Activated CD4-positive, alpha-beta T cell treated with anti-CD3 and anti-CD28 coated beads for 36 hours (primary cell): ENCODE measurements at places on chromosomes 12 and 14. TPM values are rescaled to one million over a fixed set of nuclear protein-coding genes. Genes with fewer than 3 reads are reported as not detected.

Gene VAMP1
- 52.3 TPM for total RNA-seq

GRCh38 chr14:23381871-23382270, 5.0 kb downstream of the CMTM5 start:
- no peak for DNase-seq

Gene PPP1R1A
- total RNA-seq: not detected

- DNase-seq: no peak
Observed at GRCh38 chr14:53341324-53341723, 188.2 kb upstream of the DDHD1 start.

- DNase-seq: no peak
Observed at GRCh38 chr12:104689635-104690034, 232.9 kb downstream of the CHST11 start.

- DNase-seq: no peak
Observed at GRCh38 chr14:28666961-28667360, 99.6 kb upstream of the FOXG1 start.

DNA sequence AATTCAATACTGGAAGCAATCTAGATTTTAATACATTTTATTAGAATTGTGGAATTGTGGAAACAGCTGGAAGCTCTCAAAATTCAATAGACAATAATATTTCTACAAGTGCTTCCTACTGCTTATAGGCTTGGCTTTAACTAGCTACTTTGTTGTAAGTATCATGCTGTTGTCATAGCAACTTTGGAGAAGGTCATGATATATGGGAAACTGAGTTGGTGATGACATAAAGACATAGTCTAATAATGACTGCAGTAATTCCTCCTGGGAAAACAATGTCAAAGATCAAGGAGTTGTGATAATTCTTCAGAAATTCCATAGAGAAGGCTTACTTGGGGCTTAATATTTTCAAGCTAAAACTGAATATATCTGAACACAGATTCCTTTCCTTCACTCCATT, 266.6 kb downstream of the KIF21A start:
- DNase-seq: no peak

Gene B4GALNT3
- 3.3 TPM for total RNA-seq

Gene KLHDC1
- total RNA-seq: 1.3 TPM

GRCh38 chr12:6061660-6062059, 62.8 kb downstream of the VWF start:
- no peak for DNase-seq

DNA sequence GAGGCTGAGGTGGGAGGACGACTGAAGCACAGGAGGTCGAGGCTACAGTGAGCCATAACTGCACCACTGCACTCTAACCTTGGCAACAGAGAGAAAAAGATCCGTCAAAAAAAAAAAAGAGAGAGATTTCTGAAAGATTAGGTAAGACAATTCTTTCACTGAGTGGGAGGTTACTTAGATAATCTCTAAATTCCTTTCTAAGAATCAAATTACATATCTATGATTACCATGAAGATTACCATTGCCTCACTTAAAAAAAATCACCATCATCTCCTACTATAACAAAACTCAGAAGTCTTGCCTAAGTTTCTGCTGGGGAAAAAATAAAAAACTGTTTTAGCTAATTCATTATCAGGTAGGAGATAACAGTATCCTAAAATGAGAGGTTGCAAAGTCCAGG, 366.7 kb downstream of the DUSP6 start:
- no peak for DNase-seq

- DNase-seq: no peak
Observed at GRCh38 chr12:131260251-131260905, 306.7 kb downstream of the ADGRD1 start.

Gene YBX3
- total RNA-seq: 175 TPM

GRCh38 chr12:97456571-97457188, 5.9 kb upstream of the RMST start:
- DNase-seq: no peak

Gene ADGRD1
- 1.8 TPM for total RNA-seq

DNA sequence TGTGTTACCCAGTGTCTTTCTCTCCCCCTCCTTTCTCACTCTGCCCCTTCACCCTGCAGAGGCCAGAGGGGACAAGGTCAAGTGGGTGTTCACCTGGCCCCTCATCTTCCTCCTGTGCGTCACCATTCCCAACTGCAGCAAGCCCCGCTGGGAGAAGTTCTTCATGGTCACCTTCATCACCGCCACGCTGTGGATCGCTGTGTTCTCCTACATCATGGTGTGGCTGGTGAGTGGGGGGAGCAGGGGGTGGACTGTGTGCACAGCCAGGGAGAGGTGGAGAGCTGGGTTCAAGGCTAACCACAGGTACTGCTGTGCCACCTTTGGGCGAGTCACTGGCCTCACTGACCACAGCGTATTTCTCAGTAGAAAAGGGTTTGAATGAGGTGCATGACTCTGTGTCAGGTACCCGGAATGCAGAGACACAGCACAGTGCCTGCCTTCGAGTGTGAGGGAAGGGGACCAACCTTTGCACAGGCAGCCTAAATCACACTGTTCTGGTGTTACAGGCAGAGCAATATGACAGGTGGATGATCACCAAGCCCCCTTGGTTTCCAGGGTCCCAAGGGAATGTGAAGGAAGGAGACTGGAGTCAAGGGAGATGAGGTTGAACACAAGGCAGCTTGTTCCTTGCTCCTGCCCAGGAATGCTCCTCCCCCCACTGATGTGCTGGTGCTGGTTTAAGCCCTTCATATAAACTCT, 30.8 kb upstream of the RIN3 start:
- DNase-seq: no peak

Gene JKAMP
- 18.0 TPM for total RNA-seq

DNA sequence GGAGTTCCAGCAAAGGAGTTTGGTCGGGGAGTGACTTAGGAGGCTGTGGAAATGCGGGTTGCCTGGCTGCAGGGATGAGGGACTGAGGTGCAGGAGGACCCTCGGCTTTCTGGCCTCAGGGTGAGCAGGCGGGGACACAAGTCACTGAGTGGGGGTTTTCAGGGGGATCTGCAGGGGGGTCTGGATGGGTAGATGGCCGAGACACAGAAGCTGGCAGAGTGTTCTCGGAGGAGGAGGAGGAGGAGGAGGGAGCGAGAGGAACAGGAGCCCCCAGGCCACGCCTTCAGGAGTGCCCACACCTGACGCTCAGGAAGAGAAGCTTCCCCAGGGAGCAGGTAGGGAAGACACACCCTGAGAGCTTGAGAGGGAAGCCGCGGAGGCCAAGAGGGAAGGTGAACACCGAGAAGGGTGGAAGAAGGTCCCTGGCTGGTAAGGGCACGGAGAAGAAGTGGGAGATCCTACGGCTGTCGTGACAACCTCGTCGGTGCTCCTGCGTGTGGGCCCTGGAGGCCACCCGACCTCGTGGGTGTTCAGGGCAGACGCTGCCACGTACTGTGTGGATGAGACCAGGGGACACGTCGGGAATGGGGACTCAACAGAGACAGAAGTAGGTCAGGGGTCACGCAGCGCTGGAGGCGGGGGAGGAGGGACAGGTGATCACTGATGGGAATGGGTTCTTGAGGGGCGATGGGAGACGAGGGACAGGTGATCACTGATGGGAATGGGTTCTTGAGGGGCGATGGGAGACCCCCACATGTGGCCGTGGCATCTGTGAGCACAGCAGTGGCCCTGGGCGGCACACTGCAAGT, 109.4 kb downstream of the PIWIL1 start:
- no peak for DNase-seq

Gene HDAC7
- 385 TPM for total RNA-seq

Gene ZNF891
- total RNA-seq: 1.9 TPM

DNA sequence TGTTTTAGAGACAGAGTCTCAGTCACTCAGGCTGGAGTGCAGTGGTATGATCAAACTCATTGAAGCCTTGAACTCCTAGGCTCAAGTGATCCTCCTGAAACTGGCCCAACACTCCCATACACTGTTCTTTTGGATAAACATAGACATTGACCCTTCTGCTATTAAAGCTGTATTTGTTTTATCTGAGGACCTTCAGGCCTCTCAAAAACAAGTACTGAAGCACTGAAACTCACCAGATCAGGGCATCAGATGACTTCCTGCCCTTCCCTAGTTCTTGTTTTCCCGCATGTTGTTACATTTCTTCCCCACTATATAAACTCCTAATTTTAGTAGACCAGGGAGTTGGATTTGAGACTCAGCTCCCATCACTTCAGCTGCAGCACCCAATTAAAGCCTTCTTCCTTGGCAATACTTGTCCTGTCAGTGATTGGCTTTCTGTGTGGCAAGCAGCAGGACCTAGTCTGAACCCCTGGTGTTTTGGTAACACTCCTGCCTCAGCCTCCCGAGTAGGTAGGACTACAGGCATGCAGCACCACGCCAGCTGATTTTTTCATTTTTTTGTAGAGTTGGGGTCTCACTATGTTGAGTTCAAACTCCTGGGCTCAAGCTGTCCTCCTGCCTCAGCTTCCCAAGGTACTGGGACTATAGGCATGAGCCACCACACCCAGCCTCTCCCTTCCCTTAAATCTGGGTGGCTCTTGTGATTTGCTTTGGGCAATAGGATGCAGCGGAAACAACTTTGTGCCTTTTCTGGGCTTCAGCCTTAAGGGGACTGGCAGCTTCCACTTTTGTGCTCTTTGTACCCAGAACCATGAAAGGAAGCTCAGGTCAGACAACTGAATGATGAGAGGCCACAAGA, 12.5 kb upstream of the IFT81 start:
- DNase-seq: no peak

DNA sequence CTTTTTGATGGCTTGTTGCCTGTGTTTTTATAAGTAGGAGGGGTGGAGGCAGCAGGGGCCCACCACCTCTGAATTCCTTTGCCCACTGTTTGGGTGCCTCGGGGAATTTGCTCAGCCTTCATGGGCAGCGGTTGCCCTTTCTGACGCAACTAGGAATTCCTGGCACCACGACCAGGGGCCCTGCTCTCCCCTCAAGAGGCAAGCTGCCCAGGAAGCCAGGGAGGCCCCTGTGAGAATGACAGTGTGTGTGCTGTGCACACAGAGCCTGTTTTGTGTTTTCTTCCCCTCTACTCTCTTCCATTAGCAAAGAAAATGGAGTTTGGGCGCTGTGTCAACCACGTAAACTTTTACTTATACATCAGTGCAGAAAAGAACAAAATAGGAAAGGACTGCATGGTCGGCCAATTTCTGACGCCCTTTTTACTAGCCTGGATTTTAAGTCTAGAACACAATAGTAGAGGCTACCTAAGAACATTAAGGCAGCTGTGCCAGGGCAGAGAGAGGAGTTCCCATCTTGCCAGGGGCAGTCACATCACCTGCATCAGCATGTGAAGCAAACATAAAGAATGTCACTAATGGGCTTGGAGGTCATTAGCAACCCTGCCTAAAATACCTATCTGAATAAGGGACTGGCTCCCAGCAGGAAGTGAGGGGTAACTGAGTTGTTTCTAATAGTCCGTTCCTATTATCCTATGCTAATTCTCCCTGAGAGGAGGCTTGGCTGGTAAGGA, 17.9 kb upstream of the PTGR2 start:
- DNase-seq: no peak

GRCh38 chr14:53042480-53042879, 91.6 kb upstream of the FERMT2 start:
- no peak for DNase-seq

Gene TMEM253
- 0.44 TPM for total RNA-seq

Gene TSHR
- not detected for total RNA-seq

GRCh38 chr12:57404966-57405640, 25.7 kb downstream of the R3HDM2 start:
- DNase-seq: peak; percentile 59

- no peak for DNase-seq
Observed at GRCh38 chr12:71947645-71948105, 9.0 kb downstream of the TPH2 start.

- DNase-seq: no peak
Observed at GRCh38 chr14:76997257-76997970, 31.1 kb downstream of the IRF2BPL start.

Gene METTL3
- 64.0 TPM for total RNA-seq

Gene PTGER2
- 2.4 TPM for total RNA-seq

DNA sequence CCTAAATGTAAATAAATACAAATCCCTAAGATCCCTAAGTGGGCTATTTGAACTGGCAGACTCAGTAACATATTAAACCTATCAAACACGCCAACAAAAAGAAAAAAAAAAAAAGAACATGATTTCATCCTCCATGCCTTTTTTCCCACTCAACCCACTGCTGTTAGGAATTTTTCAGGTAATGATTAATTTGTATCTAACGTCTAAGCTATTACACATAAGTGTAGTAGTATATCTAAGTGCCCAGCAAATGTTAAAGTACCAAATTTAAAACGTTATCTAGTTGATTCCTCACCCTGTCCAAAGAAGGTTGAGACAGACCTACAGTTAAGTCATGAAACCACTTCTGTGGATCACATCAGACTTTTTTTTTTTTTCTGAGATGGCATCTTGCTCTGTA, 16.4 kb upstream of the ARID4A start:
- no peak for DNase-seq

DNA sequence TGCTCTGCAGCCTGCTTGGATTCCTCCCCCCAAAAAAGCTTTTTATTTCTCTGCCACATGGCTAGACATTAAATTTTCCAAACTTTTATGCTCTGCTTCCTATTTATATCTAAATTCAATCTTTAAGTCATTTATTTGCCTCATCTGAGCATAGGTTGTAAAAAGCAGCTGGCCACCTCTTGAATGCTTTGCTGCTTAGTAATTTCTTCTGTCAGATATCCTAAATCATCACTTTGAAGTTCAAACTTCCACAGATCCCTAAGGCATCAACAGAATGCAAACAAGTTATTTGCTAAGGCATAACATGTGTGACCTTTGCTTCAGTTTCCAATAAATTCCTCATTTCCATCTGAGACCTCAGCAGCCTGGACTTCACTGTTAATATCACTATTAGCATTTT, 209.6 kb downstream of the FSCB start:
- DNase-seq: no peak

- DNase-seq: no peak
Observed at GRCh38 chr12:119156401-119157044, 22.2 kb upstream of the HSPB8 start.

GRCh38 chr14:65195042-65195719, 92.9 kb upstream of the MAX start:
- no peak for DNase-seq

Gene GUCY2C
- total RNA-seq: not detected

DNA sequence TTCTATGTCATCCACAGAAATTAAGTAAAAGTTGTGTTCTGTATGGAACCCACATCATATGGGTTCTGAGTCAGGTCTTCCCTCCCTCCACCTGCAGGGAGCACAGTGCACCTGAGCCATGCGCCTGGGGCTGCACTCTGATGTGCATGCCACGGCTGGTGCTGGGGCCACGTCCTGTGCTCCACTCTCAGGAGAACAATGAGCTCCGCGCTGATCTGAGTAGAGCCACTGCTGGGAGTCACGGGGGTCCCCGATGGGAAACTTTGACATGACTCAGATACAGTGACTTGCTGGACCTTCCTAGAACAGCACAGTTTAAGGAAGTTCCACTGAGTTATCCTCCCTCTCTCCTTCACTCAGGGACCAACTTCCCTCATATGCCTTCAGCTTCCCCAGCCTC, 683.4 kb downstream of the TMEM121 start:
- peak; percentile 52 for DNase-seq

DNA sequence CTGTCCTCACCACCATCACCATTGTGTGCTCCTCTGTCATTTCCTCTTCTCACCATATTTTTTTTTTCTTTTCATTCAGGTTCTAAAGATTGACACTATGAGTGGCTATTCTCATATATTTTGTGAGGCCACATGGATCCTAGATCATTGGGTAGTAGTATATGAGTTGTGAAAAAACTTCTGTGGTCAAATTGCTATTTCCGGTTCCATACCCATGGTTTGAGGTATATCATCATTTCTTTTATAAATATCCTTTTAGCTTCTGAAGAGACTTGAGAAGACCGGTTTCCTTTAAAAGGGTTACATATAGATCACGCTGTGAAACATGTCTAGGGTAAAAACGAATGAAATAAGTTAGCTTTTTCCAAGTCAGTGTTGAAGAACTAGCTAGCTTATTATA, 769.3 kb downstream of the NOVA1 start:
- no peak for DNase-seq

- no peak for DNase-seq
Observed at GRCh38 chr12:91818227-91819131, 327.2 kb downstream of the BTG1 start.
